Panc1 (cell line): ENCODE measurements at places on chromosomes 1 and 21.
A peak's percentile ranks its signal among the peaks of the same experiment; 100 is the strongest.

DNA sequence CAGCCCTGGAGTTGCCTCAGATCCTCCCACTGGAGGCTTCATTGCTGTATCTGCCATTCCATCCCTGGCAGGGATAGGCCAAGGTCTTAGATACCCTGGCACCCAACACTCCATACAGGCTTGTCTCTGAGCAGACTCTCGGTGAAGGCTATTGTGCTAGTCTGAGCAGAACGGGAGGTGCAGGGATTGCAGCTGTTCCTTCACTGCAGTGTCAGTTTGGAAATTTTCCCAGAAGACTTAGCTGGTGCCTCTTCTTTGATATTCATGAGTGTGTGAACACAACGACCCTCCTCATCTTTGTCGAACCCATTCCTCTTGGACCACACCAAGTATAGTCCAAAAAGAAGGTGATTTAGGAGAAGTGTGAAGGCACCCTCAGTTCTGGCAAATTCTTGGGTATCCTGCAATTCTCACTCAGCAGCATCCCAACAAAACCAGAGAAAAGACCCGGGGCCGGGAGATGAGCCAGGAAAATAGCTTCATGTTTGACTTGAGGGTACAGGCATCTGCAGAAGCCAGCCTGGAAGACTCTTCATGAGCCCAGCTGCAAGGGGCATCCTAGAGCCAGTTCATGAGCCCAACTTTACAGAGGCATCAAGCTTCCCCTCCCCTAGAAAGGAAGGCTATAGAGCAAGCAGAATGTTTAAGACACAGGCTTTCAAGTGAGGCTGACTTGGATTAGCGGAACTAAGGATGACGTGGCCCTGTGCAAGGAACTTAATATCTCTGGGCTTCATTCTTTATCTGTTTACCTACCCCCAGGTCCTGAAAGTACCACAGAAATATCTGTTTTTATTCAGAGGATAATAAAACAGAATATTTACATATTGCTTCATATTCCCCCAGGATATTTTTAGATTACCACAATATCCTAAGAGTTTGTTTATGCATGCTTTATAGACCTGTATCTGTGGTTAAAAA is 38.8 kb upstream of the HAO2 start:
- DNase-seq, result no peak

DNA sequence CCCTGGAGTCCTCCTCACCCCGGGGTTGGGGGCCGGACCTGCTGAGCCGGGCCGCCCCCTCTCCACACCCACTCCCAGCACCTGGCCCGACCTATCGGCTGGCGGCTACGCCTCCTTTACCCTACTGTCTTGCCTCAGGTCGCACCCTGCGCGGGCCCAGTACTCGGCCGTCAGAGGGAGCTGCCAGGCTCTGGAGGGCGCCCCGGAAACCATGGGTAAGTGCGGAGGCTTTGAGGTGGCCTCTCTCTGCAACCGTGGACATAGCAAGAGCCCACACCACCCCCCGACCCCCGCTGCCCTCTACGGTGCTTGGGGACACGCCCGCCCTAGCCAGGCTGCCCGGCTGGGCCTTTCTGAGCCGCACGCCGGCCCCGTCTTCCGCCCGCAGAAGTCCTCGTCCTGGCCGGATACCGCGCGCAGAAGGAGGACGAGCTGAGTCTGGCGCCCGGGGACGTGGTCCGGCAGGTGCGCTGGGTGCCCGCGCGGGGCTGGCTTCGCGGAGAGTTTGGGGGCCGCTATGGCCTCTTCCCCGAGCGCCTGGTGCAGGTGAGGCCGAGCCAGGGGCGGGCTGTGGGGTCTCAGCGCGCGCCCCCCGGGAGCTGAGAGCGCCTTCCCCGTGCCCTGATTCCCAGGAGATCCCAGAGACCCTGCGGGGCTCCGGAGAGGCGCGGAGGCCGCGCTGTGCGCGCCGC is at the start of gene SH3D21:
Gene SH3D21 (plus strand): TSS at position 159 of the 692 bp plus-strand sequence. CDS start 53 bp downstream, at position 212.
- no peak for DNase-seq

DNA sequence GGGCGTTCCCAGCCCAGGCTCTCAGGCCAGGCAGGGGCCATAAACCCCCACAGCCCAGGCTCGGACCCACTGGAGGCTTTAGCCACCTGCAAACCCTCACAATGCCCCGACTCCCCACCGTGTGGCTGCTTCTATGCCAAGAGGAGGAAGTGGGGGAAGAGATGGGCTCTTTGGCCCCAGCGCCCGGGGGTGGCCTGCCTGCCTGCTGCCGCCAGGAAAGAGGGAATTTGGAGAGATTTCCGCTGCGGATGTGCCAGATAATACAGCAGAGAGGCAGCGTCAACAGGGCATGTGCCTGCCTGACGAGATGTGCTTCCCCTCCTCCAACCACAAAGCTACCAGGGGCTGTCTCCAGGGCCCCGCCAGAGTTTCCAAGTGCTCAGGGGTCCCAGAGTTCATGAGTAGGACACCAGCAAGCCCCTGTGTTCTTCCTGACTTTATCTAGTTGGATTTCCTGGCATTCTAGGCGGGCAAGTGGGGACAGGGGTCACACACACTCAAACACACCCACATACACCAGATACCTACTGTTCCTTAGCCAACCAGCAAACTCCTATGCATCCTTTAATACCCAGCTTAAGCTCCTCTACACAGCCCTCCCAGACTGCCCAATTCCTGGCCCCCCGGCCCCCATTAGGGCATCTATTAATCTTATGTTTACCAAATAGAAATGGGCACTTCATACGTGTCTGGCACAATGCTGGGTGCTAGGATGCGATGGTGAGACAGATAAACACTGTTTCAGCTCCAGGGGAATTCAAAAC is 14.1 kb downstream of the EPHA2 start:
- DNase-seq, result no peak

DNA sequence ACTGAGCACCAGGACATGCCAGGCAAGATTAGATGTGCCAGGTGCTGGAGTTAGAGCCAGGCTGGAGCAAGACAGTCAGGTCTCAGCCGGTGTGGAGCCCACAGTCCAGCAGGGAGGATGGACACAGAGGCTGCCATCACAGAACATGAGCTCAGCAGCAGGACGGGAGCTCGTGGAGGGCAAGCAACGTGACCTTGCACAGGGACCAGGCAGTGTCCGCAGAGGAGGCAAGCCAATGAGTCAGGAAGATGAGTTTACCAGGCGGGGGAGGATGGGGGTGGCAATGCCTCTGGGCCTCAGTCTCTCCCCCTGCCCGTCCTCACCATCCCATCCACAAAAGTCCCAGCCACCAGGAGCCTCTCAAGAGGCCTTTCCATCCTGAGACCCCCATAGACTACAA is 20.7 kb upstream of the ZC3H12A start:
- DNase-seq, result no peak

DNA sequence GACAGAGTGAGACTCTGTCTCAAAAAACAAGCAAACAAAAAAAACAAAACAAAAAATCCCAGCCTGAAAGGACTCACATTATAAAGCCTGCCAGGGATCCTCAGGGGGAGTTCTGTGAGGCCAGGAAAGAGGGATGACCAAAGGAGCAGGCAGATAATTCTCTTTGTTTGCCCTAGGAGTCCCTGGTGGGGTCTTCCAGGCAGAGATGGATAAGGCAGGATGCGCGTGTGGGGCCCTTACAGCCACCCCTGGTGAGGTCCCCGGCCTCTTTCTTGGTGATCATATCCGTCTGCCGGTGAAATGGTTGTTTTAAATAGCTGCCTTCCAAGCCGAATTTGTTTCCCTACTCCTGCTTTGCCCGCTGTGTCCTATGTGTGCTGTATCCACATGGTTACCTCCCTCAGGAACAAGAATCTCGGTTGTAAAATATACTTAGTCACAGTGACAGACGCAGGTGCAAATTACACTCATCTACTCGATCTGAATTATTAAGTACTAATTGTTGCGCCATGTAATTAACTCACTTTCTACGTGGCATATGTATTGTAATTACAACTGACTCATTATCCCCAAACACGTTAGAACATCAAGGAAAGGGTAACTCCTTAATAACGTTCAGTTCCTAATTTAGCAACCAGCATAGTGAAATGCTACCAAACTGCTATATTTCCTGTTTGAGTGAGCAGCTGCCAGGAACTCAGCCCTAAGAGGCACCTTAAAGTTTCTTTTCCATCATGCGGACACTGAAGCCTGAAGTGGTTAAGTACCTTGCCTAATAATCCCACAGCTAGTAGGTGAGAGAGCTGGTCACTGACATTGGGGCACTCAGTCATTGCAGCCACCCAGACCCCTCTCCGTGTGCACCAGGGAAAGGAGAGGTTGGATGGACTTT is 106.4 kb downstream of the ZSCAN20 start:
- no peak for DNase-seq

GRCh38 chr1:14443164-14443787 is 155.2 kb upstream of the KAZN start:
- no peak for DNase-seq

- DNase-seq, result peak; percentile 51
Measured at GRCh38 chr1:178344513-178345091, 152.2 kb downstream of the CLEC20A start.

GRCh38 chr1:71766748-71767147 is 515.6 kb downstream of the NEGR1 start:
- DNase-seq, result no peak

DNA sequence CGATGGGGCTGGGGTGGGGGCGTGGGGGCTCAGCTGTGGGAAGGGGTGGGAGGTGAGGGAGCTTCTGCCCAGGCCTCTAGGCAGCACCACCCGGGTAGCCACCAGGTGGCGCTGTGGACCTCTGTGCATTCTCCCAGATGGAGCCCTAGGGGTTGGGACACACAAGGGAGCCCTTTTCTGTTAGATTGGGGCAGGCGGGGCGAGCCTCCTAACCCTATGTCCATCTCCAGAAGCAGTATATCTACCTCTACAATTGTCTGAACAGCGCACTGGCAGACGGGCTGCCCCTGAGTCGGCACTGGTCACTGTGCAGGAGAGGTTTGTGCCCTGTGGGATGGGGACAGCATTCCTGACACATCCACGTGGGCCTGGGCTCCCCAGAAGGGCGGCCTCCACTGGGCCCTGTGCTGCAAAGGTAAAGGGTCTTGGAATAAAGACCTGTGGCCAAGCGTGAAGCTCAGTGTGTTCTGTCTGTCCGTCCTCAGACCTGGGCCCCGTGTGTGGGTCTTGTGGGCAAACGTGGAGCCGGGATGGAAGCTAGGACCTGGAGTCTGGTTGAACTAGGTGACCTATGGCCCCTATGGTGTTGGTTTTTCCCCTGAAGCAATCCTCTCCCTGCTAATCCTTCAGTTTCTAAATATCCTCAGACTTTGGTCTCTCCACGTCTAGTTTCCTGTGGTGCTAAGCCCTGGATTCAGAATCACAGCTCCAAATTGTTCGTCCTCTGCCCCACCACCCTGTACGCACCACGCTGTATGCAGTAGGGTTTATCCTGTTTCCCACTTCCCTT is 4.4 kb upstream of the LGR6 start:
- DNase-seq, result peak; percentile 39
